NCI-H1105 (cell line): ENCODE measurements at places on chromosomes 2 and 18.
A peak's percentile ranks its signal among the peaks of the same experiment; 100 is the strongest.

- DNase-seq = no peak
Measured at GRCh38 chr2:66899109-66899508, 464.2 kb downstream of the MEIS1 start.

GRCh38 chr2:225041851-225042799 is at the start of gene DOCK10:
Gene DOCK10 (minus strand): TSS chr2:225042468. CDS start chr2:225042374, 94 bp downstream.
- DNase-seq = no peak

GRCh38 chr2:227829337-227829736 is 15.7 kb downstream of the CCL20 start:
- DNase-seq = no peak

DNA sequence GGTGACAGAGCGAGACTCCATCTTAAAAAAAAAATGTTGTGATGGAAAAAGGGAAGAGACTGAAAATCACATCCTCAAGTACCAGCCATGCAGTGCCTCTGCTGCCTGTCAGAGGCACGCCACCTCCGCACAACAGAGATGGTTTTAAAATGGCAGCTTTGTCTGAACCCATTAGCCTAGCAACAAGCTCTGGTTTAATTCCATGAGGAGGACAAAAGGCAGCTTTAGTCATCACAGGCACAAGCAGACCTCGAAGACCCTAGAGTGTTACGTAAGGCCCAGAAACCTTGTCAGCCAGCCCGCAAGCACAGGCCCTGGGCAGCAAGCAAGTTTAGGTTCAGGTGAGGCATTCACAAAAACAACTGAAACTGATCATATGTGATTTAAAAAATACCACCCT is 10.4 kb downstream of the LCT start:
- no peak for DNase-seq

DNA sequence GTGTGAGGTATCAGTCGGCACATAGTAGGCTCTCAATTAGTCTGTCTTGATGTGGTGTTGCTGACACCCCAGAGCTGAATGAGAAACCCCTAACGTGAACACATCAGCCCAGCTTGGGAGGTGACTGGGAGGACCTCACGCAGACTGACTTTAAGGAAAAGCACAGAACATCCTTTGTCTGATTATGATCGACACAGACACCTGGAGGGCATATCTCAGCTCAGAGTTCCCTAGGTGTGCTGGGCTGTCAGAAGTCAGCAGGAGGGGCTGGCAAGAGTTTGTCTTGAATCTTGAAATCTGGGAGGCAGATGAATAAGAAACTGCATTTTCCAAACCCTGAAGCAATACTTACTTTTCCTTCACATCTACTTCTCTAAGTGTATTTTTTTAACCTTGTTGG is 16.8 kb upstream of the MYCN start:
- no peak for DNase-seq

DNA sequence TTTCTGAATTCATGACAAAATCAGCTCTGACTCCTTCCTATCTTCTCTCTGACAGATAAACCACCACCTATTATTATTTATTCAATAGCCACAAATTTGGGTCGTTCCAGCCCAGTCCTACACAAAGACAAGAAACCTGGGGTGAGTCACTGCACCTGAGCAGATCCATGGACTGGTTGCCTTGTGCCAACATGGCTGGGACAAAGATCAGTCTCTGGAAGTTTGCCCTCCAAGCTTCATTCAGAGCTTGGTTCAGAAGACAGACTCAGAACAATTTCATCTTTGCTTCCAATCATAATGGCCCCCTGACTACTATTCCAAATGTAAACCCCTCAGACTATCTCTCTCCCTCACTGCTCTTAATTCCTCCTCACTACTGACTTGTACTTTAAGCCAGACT is 9.6 kb upstream of the EXOC6B start:
- DNase-seq = no peak

- DNase-seq = peak; percentile 2
Measured at GRCh38 chr18:44423814-44424644, 256.7 kb upstream of the SETBP1 start.

DNA sequence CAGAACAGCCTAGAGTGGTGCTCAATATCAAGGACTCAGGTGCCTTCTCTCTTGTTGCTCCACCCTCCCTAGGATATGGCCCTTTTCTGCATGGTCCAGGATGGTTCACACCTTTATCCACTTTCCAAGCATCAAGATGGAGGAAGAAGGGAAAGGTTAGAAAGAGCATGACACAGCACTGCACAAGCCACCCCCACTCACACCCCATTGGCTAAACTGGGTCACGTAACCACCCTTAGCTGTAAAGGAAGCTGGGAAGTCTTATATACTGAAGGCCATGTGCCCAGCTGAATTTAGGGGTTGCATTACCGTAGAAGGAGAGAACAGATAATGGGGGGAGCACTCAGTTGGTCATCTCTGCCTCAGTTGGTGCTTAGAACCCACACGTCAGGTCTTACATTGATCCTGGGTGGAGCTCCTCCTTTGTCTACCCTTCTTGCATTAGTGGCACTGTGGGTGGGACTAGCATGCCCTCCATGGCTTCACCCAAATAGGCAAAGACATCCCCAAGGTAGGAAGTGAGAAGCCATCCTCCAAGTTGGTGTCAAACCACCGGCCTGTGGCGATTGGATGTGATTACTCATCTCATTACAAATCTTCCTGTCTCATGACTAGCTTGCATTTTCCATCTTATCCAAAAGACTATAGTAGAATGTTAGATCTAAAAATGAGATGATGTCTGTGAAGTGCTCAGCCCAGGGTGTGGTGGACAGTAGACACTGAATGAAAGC is 248.5 kb downstream of the HAUS1 start:
- DNase-seq = no peak

GRCh38 chr2:217469203-217469810 is 533.5 kb downstream of the TNS1 start:
- no peak for DNase-seq

GRCh38 chr18:71808616-71809015 is 735.5 kb downstream of the CBLN2 start:
- no peak for DNase-seq

- DNase-seq = no peak
Measured at GRCh38 chr2:127841466-127842178, 16.3 kb downstream of the POLR2D start.

DNA sequence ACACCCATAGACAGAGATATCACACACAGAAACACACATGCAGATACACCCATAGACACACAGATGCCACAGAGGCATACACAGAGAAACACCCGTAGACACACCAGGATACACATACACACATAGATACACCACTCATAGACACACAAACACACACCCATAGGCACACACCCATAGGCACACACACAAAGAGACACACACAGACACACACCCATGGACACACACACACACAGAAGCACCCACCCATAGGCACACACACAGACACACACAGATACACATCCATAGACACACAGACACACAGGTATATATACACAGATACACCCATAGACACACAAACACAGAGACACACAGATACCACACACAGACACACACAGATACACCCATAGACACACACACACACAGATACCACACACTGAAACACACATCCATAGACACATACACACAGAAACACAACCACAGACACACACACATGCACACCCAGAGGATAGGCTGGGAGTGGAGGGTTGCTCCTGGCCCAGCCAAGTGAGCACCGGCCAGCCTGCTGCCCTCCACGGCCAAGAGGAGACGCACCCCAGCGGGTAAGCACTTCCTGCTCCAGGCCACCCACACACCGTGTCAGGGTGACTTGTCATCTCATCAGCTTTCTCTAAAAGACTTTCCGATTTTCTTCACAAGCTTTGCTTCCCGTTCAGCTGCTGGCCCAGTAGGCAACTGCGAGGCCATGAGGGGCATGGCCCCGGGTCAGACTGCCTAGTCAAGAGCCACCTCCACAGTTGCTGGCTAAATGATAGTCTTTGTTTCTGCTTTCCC is 14.1 kb upstream of the CNNM3 start:
- no peak for DNase-seq

DNA sequence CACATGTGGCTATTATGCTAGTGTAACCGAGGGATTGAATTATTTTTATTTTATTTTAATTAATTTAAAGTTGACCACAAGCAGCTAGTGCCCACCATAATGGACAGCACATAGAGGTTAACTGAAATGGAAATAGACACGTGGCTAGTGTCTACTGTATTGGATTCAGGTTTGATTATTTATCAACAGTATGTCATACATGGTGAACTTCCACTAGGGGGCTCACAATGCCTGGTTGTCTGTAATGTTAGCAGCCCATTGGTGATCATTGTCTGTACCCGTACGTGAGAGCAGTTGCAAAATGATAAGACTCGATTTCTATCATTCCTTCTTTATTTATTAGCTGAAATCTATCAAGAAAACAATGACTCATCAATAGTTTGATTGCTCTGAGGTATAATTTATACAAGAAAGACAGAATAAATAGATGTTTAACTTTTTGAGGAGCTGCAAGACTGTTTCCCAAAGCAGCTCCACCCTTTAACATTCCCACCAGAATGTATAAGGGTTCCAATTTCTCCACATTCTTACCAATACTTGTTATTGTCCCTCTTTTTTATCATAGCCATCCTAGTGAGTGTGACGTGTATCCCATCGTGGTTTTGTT is 76.5 kb downstream of the CYBRD1 start:
- peak; percentile 57 for DNase-seq

DNA sequence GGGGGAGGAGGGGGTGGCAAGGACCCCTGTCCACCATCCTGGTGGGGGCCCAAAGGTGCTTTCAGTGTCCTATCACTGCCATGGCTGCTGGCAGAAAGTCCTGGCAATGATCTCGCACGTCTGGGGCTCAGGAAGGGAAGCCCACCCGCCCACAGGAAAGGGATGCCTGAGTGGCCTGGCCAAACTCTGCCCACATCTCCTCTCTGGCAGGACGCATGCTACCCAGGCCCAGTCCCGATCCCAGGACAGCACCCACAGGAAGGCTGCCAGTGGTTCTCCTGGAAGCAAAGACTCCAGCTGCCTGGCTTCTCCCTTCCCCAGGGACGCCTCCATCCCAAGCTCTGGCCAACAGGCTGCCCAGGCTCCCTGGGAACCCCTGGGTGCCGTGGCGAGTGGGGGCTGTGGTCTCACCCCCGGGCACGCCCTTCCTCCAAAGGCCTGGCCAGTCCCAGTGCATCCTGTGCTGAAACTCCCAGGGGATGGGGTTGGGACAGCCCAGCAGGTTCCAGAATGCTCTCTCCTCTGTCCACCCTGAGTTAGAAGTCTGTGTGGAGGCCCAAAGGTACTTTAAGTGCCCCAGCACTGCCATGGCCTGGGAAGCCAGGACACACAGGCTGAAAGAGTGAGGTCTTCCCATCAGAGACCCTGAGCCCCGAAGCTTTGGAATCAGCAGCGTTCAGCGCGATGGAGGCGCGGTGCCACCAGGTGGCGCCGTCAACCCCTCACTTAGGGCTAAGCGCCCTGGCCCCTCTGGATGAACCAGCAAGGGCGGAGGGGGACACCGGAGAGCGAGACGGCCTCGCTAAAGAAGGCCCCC is 29.8 kb upstream of the TAF1B start:
- DNase-seq = peak; percentile 36

DNA sequence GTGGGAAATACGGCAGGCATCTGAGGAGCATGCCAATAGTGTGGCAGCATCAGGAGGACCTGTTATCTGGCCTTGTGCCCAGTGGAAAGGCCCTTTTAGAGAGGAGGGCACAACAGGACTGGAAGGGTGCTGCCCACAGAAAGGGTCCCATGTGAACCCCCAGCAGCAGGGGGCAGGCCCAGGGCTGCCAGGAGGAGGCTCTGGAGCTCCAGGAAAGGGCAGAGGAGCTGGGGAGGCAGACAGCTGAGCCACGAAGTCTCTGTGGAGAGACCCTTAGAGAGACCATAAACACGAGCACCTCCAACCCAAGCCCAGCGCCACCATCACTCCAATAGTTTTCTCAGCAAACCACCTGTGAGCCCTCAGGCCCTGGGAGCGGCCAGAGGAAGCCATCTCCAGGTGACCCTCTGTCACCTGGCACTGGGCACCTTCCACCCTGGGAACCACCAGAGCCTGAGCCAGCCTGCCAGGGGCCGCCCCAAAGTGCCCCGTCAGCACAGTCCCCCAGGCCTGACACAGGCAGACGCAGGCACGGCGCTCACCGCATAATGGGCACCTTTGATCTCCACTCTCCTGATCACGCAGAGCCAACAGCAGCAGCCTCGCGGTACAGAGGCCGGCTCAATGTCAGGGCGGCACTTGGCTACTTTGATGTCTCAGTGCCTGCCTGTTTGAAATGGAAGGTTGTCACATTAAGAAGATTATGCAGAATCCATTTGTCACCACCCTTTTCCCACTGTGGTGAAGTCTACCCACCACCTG is 162.5 kb upstream of the RAB6C start:
- DNase-seq = no peak

- DNase-seq = no peak
Measured at GRCh38 chr2:69801745-69802290, 27.6 kb upstream of the GMCL1 start.

DNA sequence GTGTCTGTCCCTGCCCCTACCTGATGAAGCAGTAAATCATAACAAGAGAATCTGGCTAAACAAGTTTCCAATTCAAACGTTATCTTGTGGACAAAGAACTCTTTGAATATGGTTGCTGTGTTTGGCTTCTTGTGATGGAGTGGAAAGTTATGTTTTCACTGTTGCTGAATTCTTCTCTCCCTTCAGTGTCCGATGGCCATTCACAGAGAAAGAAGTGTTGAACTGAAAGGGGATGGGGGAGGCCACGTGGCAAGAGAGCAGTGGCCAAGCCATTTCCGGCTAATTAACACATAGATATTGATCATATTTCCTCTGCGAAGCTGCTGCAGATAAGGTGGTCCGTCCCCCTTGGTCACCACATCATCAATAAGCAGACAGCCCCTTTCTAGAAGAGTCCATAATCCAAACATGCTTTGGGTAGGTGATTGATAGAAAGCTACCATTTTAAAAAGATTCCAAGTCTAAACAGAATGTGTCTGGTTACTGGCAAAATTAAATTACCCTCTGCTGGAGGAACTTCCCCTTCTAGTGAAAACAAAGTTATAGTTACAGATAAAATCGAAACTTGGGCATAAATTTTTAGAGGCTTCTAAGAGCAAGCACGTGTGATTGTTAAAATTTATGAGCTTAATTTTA is 36.9 kb upstream of the FZD7 start:
- no peak for DNase-seq

DNA sequence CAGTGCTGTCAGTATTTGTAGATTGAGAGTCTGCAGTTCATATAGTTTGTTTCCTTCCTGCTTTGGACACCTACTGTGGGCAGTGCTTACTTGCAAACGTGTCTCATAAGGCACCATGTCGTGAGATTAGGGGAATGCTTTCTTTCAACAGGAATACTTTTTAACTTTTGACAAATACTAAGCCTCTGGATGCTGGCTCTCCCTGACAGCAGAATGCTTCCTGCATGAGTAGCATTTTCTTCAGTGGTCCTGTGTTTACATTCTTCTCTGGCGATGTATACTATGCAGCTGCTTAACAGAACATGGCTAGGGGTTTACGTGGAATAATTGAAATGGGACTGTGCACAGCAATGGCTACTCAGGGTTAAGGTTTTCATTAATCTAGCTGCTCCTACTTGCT is 807.5 kb downstream of the MBD2 start:
- no peak for DNase-seq
